Esophagus muscularis mucosa (tissue), 4 donors: ENCODE measurements at places on chromosomes 5 and 9. TPM values are rescaled to one million over a fixed set of nuclear protein-coding genes. Genes with fewer than 3 reads are reported as not detected.
A peak's percentile ranks its signal among the peaks of the same experiment; 100 is the strongest.

Gene MARCHF3
- total RNA-seq = 3.0 TPM

Gene NEURL1B
- 74.7 TPM for total RNA-seq

GRCh38 chr9:138050472-138051330 lies 173.1 kb downstream of the CACNA1B start:
- no peak for DNase-seq

GRCh38 chr5:96933764-96934707 lies 1.8 kb upstream of the LNPEP start:
- DNase-seq = no peak

DNA sequence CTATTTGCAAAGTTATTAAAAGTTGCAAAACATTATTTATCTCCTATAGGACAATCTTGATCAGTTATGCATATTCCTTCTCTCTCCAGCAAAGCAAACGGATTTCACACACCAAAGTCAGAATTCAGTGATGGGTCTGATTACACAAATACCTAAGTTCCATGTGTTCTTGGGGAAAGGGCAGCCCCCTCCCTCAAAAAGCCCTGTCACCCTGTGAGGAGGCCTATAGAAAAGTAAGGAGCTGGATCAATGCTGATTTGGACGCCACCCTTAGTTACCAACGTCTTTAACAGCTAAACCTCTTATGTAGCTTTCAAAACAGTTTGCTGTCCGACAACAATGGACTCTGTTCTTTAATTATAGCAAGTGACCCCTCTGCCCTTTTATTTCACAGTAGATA lies 6.4 kb downstream of the ZNF608 start:
- no peak for DNase-seq

GRCh38 chr9:135792268-135793128 lies 90.5 kb downstream of the KCNT1 start:
- DNase-seq = no peak

- no peak for DNase-seq
Measured at GRCh38 chr5:141313711-141314110, 6.9 kb downstream of the TAF7 start.

DNA sequence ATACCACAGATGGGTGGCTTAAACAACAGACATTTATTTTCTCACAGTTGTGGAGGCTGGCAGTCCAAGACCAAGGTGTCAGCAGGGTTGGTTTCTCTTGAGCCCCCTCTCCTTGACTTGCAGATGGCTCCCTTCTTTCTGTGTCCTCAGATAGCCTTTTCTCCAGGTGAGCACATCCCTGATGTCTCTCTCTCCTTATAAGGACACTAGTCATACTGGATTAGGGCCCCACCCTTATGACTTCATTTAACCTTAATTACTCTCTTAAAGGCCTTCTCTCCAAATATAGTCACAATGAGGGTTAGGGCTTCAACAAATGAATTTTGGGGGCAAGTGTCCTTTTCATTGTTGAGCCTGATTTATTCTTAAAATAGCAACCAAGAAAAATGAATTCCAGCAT lies 14.7 kb downstream of the PTGER4 start:
- DNase-seq = no peak

DNA sequence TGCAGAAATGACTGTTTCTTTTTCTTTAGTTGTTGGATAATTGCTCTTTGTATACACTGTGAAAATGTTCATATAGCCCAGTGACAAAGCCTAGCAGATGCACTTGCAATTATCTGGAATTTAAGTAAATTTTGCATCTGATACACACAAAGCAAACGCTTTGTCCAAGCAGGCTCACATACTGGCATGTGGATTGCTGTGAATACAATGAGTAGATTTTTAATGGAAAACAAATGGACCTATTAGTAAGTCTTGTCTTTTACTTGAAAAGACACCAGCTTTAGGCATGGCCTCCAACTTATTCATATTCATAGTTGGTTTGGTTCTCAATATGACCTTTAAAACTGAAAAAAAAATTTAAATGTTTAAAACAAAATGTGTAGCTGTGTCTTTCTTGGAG lies 1299.8 kb upstream of the WWC1 start:
- DNase-seq = no peak

GRCh38 chr9:29691758-29692407 lies 2118.6 kb upstream of the C9orf72 start:
- DNase-seq = no peak

DNA sequence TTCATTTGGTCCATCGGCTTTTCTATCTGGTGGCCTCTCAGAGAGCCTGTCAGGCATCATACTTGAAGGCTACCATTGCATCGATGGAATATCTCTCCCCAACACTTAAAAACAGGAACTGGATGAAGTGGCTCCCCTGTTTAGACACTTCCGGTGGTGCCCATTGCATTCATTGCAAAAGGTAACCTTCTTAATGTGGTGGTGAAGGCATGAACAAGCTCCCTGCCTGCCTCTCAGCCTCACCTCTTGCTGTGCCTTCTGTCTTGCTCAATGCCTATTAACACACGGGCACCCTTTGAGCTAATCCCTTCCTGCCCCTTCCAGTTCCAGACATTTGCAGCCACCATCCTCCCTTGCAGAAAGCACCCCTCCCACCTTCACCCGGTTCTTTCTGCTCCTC lies 233.1 kb upstream of the MSX2 start:
- DNase-seq = peak; percentile 45

GRCh38 chr5:96247097-96247701 lies 185.8 kb downstream of the PCSK1 start:
- no peak for DNase-seq

DNA sequence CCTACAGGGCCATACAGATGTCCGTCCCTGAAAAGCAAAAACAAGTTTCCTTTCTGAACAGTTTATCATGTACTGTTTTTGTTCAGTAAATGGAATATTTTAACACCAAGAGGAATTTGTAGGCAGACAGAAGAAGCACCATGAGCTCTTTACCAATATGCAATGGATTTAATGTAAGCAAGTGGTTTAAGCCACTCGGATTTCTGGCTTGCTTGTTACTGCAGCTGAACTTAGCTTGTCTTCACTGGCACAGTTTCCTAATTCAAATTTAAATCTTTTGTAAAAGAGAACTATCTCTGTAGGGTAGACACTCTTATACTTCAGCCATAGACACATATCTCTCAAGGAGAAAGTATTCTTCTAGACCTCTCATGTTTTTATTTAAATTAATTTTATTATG lies 12.7 kb upstream of the EBF1 start:
- DNase-seq = no peak

DNA sequence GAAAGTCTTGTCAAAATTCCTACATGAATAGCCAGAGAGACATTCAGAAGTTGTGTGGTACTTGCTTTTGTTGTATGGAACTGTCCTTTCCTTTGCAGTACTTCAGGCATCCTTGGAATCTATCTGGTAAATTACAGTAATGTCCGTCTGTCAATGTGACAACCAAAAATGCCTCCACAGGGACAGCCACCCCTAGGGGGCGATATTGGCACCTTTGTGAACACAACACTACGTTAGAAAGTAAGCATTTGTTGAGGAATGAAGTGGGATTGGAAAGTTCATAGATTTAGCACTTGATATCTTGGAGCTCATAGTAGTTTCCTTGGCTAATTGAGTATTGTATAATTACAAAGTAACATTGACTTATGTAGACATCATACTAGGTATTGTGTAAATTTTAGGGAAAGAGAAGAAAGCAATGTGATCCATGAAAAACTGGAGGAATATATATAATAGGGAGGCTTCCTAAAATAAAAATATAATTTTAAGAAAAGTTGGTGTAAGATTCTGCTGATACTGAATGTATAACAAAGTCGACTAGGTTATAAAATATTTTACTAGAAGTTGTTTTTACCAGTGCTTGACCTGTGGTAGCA lies 32.7 kb downstream of the TMEFF1 start:
- no peak for DNase-seq

DNA sequence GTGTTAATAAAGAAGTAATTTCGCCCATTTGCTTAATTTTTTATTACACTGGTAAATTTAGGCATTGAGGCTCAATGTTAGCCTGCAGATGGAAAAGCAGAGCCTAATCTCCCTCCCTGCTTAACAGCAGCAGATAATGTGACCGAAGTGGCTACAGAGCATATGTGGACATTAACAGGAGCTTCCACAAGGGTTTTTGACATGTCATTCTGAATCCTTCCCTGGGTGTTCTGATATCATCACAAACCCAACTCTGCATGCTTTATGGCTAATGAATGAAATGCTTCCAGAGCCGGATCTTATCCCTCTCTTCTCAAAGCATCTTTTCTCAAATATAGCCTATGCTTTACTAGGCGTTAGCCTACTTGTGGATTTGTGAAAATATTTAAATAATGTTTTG lies 208.6 kb downstream of the CAAP1 start:
- no peak for DNase-seq

DNA sequence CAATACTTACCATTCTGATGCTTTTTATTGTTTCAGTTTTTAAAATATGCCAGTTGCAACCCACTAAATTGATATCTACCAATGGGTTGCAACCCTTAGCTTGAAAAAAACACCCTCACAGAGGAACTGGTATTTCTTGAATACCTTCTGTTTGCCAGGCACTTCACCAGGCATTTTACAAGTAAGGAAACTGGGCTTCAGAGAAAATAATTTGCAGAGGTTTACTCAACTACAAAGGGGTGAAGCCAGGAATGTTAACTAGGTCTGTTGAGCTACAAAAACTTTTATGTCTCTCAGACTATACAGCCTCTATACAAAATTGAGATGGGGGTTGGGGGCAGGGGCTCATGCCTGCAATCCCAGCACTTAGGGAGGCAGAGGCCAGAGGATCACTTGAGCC lies 65.0 kb downstream of the STX17 start:
- DNase-seq = no peak

Gene ZNF454
- 4.7 TPM for total RNA-seq

Gene FGF1
- 2.9 TPM for total RNA-seq

DNA sequence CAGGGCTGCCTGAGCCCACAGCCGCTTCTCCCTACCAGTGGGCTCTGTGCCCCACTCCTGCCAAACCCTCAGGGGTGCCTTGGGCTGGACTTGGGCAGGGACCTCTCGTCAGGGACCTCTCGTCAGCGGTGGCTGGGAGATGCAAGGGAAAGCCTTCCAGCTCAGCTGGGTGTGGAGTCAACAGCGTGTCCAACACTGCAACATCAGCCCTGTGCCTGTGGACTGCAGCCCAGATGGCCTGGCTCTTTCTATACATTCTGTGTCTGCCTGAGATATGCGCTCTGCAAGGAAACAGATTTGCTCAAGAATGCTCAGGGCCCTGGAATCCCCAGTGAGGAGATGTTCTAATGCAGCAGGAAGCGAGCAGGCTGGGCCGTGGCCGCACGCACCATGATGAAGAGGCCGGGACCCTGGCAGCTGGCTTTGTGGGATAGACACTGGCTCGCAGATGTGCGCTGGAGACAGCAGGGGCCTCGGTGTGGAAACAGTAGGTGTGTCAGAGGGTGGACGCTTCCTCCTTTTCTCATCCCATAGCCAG lies 85.0 kb upstream of the COL5A1 start:
- no peak for DNase-seq

Gene PCDHA9
- total RNA-seq = 0.42 TPM

DNA sequence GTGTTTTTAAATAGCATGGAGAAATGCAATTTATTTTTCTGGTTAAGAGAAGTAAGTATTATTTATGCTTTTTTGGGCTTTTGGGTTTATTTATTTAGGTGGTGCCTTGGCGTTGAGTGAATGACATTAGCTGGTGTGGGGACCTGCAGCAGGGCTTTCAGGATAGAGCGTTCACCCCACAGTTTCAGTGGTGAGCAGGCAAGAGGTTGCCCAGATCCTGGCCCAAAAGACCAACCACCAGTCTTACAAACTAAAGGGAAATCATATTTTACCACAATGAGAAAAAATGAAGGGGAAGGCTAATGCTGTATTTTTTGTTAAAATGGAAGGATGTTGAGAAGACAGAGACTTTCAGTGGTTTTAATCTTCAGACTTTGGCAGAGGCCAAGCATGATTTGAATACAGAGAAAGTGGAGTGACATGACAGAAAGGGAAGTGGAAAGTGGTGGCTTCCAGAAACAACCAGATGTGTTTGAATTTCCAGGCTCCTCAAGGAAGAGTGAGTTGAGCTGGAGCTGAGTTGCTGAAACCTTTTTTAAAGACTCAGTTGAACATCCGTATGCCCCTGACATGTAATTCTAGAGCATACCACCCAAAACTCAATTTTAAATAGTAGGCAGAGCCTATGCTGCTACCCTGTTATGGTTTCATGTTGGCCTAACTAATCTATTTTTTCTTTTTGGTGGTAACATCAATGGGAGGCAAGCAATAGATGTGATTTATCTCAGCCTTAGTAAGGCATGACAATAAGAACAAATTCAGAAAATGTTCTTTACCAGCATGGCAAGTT lies 94.8 kb downstream of the AOPEP start:
- peak; percentile 12 for DNase-seq

Gene FOXD4L5
- not detected for total RNA-seq

GRCh38 chr9:133331641-133332380 lies 4.2 kb downstream of the SURF6 start:
- no peak for DNase-seq

- no peak for DNase-seq
Measured at GRCh38 chr9:126626127-126626925, 12.6 kb downstream of the LMX1B start.

GRCh38 chr5:174617285-174617684 lies 107.1 kb upstream of the MSX2 start:
- no peak for DNase-seq

DNA sequence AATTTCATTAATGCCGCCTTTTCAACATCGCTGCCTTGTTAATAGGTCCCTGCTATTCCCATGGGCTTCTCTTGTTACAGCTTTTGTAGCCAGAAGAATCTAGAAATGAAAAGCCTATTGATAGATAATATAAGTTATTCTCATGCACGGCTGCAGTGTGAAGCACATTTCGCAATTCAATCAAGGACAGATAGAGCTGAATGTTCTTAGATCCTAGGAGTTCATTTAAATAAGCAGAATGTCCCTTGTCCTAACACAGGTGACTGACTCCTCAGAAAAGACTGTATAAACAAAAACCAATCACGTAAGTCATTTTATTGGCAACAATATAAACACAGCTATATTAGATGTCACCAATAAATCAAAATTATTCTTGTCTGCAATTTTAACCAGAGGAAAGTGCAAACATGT lies 9.4 kb downstream of the GLIS3 start:
- peak; percentile 5 for DNase-seq

- DNase-seq = no peak
Measured at GRCh38 chr5:149697001-149697400, 33.1 kb upstream of the PPARGC1B start.

Gene FOXD4L6
- not detected for total RNA-seq
